ENCODE measurements at places on chromosomes 4 and X.

GRCh38 chr4:172601195-172601594 is 567.4 kb upstream of the GALNT7 start:
- DNase-seq = no peak

- no peak for DNase-seq
These were observed 17.5 kb downstream of the CCDC160 start for GRCh38 chrX:134254511-134254910.

- DNase-seq = no peak
These were observed 12.3 kb downstream of the STARD8 start for GRCh38 chrX:68659786-68660185.

GRCh38 chrX:112961981-112962380 is 121.3 kb upstream of the AMOT start:
- DNase-seq = no peak

DNA sequence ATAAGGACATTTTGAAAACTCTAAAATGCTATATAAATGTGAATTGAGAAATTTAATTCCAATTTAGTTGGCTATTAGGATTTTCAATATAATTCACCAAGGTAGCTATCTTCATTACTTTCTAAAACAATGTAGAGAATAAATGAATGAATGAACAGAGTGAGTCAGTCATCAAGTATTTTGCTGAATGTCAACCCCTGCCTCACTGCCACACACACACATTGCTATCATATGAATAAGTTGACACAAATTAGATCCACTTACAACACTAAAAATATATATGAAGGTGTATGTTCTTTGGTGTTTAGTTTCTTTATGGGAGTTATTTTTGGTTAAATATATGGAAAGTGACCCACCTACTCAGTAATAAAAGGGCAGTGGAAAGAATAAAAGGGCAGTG is 141.4 kb upstream of the SMIM10 start:
- peak; percentile 56 for DNase-seq

GRCh38 chrX:2863646-2864045 is 34.9 kb downstream of the GYG2 start:
- DNase-seq = peak; percentile 39

DNA sequence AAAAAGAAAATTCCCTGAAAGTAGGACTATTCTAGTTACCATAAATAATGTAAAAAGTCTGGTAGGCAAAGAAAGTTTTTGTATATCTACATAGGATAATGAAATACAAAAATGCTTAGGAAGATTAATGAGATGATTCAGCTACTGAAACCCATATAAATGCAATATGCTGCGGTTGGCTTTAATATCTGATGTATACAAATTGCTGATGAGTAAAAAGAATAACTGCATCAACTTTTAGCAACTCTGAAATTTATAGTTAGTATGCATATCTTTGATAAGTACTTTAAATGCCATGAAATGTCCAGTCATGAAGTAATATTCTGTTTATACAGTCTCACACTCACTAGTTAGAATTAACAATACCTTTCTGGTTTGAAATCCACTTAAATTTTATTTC is 404.8 kb downstream of the TLL1 start:
- DNase-seq = peak; percentile 35

DNA sequence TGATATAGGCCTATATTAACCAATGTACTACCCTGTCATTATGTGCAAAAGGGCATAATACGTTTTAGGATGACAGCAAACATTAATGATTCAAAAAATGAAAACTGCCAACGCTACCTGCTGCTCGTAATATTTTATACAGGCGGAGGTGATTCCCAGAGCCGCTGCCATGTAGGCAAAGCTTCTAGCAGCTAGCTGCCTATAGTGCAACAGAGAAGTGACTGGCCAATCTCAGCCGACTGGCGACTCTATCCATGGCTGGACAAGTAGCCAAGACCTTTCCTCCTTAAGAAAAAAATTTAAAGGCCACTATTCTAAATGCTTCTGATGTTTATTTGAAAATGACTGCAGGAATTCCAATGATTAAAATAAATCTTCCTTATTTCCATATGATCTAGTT is 1.9 kb downstream of the PPARGC1A start:
- no peak for DNase-seq

GRCh38 chr4:23033796-23034195 is 341.1 kb downstream of the GBA3 start:
- DNase-seq = peak; percentile 23

DNA sequence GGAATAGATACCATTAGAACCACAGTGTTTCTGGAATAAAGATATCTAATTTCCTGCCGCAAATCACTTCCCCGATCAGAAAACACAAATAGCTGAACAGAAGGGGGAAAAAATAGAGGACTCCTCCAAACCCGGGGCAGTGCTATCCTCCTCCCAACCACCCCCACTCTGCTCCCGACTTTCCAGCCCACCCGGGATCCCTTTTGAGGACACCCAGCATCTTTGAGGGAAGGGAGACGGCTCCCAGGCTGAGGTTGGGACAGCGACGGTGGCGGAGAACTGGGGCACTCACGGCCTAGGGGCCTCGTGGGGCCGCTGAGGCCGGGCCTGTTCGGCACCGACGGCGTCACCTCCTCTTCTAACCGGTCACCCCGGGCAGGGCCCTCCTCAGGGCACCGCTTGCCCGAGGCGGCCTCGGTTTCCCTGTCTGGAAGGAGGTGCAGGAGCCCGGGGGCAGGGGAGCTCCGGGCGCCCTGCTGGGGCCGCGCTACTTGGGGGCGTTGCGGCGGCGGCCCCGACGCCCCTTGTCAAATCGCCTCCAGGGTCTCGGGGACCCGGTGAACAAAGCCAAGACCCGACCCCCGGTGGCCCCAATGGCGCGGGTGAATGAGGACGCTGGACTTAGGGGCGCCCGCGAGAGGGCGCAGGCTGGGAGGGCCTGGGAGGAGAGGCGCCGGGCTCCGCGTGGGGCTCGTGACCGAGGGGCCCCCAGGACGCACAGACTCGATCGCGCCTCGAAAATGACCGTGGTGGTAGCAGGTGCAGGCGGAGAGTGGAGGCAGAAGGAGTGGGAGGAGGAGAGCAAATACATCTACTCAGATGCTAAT is 6.9 kb upstream of the ARX start:
- DNase-seq = no peak

All from EL (cell line).